ENCODE measurements at places on chromosomes 7 and 10.

GRCh38 chr10:94083662-94084265 lies 90.0 kb downstream of the PLCE1 start:
- DNase-seq = no peak

DNA sequence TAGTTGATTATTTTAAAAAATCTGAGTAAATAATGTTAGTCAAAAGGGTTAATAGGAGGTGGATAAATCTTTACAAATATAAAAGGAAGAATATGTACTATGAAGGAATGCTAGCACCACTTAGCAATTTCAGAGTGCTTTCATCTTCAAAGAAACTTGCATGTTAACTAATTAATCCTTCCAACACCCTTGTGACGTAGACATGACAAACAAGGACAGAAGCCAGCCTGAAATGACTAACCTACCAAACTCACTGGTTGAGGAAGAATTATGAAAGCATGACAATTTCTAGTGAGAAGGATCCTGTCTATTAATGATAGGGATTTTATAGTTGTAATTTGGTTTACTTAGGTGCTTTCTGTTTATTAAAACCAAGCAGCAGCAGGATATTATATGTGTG lies 468.0 kb upstream of the FZD8 start:
- no peak for DNase-seq

DNA sequence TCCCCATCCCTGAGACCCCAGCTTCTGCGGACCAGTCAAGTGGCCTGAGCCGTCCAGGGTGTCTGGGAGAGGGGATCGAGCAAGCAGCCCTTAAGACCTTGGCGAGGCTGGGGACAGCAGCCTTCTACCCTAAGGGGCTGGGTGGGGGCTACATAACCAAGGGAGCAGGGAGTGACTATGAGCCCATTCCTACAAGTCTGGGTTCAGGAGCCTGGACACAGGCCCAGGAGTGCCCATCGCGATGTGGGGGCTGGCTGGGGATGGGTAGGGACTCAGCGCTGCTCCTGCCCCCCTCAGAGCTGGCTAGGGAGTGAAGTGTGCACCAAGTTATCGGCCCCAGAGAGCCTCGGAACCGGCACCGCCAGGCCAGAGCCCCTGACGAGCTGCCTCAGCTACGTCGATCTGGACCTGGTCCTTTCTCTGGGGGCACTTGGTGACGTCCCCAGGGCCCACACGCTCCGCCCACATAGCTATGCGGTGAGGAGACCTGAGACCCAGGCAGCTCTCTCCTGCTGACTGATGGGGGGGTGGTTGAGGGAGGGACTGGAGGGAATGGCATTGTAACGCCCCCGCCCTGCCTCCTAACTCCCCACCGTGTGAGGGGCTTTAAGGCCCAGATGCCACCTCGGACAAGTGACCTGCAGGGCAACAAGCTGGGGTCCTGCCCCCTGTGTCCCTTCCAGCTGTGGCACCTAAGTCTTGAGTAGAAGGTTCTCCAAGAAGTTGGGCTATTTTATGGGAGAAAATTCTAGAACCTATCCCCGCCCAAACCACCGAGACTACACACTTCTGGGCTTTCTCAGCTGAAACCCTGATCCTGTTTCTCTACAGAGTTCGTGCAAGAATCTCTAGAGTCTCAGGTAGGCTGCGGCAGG lies 2.5 kb downstream of the SAP25 start:
- DNase-seq = no peak

DNA sequence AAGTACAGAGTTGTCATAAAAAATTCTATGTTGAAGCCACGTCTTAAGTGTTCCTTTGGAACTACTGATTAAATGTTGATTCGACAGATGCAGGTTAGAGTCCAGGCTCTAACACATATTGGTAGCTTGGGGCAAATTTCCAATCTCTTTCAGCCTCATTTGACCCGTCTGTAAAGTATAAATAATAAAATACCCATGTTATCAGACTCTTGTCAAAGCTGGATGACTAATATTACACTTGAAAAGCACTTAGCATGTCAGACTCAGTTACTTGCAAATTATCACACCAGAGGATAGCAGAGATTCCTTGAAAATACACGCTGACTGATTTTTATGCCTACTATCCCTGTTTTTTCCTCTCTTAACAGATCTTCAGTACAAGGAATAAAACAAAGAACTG lies 18.1 kb upstream of the MACC1 start:
- DNase-seq = no peak

DNA sequence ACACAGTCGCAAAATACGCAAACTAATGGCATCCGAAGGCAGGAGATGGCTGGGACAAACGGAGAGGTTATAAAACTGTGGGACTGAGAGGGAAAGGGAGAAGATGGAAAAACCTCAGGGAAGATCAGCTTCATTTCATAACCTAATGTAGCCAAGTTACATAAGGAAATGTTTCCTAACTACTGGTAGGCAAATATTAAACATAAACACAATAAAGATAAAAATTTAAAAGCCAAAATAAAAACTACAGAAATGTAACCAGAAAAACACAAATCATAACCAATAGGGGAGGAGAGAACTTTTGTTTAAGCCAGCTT lies 13.1 kb upstream of the MNX1 start:
- no peak for DNase-seq

DNA sequence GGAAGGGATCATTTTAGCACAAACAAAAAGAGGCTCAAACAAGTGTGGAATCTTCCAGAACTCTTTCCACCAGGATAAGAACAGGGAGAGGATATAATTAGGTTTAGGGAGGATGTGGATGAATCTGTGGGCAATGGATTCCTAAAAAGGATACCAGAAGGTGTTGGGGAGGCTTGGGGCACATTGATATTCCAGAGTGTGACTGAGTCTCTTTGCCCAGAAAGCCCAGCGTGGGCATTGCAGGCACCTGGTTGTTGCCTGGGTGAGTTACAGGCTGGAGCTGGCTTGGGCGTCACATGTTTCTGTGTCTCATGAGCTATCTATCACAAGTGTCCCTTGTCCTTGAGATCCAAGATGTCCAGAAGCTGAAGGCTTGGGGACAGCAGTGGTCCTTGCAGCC lies 3.3 kb downstream of the COL26A1 start:
- no peak for DNase-seq

GRCh38 chr7:25615003-25615402 lies 386.7 kb upstream of the NPVF start:
- no peak for DNase-seq

- no peak for DNase-seq
Measured at GRCh38 chr7:12570534-12571461, at the start of gene SCIN. Gene SCIN (plus strand): TSS chr7:12570720. CDS start chr7:12570787, 67 bp downstream.

GRCh38 chr7:107162475-107162874 lies 6.3 kb upstream of the HBP1 start:
- DNase-seq = no peak

GRCh38 chr10:122407375-122408125 lies 33.0 kb downstream of the PLEKHA1 start:
- DNase-seq = no peak

GRCh38 chr10:132696204-132696603 lies 89.7 kb downstream of the NKX6-2 start:
- no peak for DNase-seq

DNA sequence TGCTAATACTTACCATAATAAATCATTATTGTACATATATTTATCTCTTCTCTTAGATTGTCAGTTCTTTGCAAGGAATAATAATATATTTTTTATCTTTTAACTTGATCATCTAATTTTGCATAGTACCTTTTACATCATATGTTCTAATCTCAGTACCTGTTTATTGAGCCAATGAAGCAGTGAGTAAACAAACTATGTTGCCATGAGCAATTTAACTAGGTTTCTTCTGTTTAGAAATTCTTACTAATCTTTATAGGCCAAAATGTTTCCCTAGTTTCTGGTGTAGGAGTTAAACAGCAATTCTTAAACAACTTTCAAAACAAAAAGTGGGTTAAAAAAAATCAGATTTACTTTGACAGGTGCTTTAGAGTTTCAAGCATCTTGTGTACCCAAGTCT lies 61.3 kb downstream of the PHYHIPL start:
- no peak for DNase-seq

GRCh38 chr10:71748671-71749191 lies 24.6 kb downstream of the VSIR start:
- peak; percentile 53 for DNase-seq

DNA sequence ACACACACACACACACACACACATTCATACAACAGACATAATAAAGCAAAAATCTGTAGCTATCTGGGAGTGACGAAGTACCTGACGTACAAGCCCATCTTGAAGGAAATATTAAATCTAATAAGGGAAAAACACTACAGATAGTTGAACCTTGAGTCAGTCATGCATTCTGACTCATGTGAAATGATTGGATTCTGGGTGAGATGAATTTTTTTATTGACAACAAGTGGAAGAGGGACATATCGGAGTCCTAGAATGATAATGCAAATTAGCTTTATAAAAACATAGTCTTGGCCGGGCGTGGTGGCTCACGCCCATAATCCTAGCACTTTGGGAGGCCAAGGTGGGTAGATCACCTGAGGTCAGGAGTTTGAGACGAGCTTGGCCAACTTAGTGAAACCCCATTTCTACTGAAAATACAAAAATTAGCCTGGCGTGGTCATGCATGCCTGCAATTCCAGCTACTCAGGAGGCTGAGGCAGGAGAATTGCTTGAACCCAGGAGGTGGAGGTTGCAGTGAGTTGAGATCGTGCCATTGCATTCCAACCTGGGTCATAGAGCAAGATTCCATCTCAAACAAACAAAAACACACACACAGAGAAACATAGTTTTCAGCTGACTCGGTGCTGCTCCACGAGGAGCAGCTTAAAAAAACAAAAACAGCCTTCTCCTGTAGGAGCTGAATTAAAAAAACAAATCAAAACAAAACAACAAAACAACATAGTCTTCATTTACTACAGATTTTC lies 154.4 kb upstream of the MKLN1 start:
- DNase-seq = no peak

DNA sequence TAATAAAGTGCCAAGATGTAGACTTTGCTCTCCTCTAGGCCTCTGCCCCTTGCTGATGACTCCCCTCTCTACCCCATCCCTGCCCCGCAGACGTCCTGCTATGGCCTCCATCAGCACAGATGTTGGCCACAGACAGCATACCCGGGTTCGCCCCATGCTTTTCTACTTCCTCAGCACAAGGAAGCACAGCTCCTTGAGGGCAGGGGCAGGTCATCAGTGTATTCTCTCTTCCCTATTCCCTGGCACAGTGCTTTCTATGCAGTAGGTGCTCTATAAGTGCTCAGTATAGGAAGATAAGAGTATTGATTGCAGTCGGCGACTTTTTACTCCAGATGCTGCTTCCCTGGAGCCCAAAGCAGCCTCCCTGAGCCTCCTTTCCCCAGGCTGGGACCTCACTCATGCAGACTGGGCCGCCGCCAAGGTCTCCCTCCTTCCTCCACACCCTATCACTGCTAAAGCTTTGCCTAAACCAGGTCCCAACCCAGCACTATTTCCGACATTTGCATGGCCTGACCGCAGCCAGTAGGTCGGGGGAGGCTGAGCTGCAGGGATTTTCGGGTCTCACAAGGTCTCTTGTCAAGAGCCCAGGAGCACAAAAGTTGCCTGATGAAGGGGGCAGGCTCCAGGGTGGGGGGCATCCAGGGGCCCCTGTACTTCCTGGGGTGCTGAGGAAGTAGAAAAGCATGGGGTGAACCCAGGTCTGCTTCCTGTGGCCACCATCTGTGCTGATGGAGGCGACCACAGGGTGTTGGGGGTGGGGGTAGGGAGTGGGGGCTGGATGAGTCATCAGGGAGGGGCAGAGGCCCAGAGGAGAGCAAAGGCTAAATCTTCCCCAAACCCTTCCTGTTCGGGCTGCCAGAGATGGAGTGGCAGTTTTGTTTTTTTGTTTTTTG lies 8.0 kb downstream of the CALHM3 start:
- DNase-seq = peak; percentile 70

DNA sequence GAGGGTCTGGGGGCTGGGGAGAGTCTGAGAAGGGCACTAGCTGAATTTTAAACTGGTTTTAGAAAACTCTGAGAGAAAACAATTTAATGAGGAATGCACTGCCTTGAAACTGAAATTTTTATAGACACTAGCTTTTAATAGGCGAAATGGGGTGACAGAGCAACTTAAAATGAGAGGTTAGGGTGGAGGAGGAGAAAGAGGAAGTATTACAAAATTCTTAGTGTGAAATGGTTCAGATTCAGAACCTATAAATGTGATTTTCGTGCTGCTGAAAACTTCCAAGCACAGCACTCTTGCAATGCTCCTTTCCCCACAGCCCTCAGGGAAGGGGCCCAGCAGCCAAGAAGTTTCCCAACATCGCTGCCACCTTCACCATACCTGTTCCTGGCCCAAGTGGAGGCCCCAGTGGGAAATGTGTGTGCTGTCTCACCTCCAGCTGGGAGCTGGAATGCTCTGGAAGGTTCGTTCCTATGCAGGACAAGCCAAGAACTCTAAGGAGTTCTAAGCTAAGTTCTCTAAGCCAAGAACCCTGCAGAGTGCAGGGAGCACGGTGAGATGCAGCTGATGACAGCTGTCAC lies 60.0 kb downstream of the ATXN7L1 start:
- DNase-seq = no peak

- DNase-seq = peak; percentile 49
Measured at GRCh38 chr10:132575320-132576201, 38.0 kb downstream of the INPP5A start.

DNA sequence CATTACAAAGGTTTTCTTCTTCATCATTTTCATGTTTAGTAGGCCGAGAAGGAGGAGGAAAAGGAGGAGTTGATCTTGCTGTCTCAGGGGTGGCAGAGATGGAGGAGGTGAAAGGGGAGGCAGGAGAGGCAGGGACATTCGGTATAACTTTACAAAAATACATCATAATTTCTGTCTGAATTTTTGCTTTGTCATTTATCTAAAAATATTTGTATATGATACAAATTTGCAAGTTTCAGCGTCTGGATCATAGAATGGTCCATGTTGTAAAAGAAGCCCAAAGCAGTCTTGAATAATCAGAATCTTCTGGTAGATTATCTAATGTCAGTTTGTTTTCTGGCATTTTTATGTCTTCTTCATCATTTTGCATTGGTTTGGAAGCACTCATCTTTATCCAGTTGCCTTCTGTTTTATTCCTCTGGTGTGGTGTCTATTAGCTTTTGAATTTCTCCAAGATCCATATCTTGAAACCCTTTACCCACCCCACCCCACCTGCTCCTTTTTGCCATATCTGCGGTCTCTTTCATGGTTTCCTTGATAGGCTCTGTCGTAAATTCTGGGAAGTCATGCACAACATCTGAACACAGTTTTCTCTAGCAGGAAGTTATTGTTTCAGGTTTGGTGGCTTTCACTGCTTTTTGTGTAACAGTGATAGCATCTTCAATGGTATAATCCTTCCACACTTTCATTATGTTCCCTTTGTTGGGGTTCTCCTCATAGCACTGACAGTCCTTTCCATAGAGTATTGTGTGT lies 95.0 kb downstream of the ST7 start:
- DNase-seq = no peak

Data from activated B cell treated with CpG ODN at 0.5 μM for 24 hours (primary cell).